ENCODE measurements at places on chromosomes 11 and 22.
A peak's percentile ranks its signal among the peaks of the same experiment; 100 is the strongest.

DNA sequence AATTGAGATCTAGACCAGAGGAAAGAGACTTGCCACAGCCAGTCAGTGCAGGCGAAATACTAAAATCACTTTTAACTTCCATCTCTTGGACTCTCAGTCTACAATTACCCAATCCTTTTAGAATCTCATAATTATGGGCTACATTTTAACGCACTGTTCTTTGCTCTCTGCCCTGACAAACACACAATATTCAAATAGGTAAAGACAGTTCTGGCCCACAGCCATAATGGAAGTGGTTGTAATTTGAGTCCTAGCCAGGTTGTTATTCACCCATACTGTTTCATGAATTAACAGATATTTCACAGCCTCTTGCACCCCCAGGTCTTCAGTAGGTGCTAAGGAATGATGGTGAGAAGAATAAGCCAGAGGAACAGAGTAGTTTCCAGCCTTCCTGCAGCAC lies 830 bp downstream of the C11orf97 start:
- no peak for DNase-seq

DNA sequence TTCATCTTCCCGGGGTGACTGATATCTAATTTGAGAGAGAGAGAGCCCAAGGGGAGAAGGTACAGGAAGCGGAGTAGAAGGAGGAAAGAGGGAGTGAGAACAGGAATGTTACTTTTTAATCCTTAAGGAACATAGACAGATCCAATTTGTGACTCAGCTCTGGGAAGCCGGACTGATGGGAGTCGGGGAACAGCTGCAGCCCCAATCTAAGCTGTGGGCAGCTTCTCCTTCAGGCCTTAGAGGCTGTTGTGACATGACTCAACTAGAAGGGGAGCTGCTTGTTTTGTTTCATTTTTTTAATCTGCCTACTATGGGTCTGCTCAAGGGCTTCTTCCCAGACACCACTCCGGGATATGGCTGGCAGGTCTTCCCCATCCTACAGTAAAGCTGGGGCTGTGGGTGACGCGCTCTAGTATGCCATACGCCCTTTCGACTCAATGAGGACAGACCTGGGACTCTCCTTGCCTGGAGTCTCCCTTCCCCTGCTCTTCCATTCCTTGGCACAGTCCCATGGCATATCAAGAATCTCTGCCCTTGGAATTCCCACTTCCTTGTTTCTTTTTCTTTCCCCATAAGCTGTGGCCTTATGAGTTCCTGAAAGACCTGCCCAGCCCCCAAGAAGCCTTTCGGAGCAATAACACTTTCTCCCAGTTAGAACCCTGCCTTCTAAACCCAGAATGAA lies 103.3 kb upstream of the AKIP1 start:
- DNase-seq: peak; percentile 93

- DNase-seq: peak; percentile 57
Measured at GRCh38 chr11:59283825-59284772, 71.4 kb upstream of the MPEG1 start.

GRCh38 chr11:7540830-7541555 lies 27.2 kb downstream of the PPFIBP2 start:
- no peak for DNase-seq

GRCh38 chr11:72709478-72710238 lies 35.4 kb upstream of the PDE2A start:
- no peak for DNase-seq

DNA sequence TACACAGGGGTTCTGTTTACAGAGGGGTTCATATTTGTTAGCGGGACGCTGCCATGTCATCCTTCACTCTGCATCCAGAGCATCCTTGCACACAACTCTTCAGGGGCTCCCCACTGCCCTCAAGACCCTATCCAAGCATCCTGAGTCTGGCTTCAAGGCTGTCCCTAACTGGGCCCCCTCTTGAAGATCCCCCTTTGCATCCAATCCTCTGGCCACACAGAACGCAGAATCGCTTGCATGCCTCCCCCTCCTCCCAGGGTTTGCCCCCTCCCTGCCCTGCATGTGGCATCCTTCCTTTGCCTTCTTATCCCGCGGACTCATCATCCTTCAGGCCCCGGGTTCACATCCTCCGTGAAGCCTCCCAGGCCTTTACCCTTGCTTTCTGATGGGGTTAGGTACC lies 18.6 kb downstream of the C1QTNF6 start:
- DNase-seq: no peak

- no peak for DNase-seq
Measured at GRCh38 chr11:57335023-57335342, 709 bp downstream of the SSRP1 start.

GRCh38 chr11:47955061-47955755 lies 25.2 kb upstream of the PTPRJ start:
- DNase-seq: no peak

DNA sequence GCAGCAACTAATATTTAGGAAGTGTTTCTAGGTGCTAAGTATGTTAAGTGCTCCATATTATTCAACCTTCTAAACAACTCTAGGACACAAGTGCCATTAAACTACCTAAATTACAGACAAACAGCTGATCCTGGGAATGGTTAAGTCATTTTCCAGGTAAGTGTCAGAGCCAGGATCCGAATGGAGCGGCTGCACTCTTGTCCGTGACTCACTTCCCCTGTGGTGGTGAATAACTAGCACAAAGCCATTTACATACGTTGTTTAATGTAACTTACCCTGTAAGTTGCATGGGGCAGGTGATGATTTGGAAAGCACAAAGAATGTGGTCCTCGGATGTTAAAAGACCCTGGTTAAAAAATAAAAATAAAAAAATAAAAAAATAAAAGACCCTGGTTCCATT lies 8.8 kb upstream of the PRG2 start:
- no peak for DNase-seq

DNA sequence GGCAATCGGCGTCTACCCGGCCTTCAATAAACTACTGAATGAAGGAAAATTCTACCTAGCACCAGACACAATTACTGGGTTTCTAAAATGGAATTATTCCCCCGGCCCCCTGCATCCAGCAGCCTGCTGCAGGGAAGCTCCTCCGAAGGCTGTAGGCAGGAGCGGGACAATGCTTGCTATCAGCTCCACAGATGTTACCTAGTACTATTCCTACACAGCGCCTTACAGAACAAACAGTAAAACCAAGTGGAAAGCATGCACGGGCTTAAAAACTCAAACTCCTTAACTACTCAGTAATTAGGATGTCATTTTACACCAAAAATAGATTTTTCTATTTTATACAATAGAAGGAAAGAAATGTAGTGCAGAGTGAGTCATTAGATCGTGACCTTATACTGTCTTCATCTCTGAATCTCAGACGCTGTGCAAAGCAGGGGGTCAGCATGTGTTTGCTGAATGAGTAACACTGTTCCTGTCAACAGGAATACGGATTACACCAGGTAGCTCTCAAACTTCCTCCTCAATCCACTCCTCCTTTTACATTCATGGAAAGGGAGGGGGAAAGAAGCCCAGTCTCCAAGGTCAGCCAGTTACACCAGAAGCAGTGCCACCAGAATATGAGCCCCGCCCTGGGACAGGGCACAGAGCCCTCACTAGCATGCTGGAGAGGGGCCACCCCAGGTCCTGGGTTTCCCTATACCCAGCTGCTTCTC lies 74.9 kb downstream of the PACSIN2 start:
- DNase-seq: peak; percentile 90

DNA sequence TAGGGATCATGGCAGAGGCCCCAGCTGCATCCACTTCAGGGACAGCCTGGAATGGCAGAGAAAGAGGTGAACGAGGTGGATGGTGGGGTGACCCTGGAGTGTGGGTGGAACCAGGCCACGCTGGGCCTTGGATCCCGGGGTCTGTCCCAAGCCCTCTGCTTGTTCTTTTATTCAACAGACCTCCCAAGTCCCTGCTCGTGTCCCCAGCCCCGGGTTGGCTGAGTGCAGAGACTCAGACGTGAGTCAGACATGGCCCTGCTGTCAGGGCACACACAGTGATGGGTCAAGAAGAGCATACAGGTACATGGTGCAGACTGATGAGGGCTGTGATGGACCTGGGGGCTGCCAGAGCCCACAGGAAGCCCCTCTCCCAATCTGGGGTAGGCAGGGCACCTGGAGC lies 6.6 kb downstream of the ARHGAP8 start:
- no peak for DNase-seq

- DNase-seq: no peak
Measured at GRCh38 chr22:37634417-37634924, 5.0 kb upstream of the SH3BP1 start.

GRCh38 chr22:40726514-40726913 lies 47.2 kb downstream of the MCHR1 start:
- DNase-seq: peak; percentile 39

DNA sequence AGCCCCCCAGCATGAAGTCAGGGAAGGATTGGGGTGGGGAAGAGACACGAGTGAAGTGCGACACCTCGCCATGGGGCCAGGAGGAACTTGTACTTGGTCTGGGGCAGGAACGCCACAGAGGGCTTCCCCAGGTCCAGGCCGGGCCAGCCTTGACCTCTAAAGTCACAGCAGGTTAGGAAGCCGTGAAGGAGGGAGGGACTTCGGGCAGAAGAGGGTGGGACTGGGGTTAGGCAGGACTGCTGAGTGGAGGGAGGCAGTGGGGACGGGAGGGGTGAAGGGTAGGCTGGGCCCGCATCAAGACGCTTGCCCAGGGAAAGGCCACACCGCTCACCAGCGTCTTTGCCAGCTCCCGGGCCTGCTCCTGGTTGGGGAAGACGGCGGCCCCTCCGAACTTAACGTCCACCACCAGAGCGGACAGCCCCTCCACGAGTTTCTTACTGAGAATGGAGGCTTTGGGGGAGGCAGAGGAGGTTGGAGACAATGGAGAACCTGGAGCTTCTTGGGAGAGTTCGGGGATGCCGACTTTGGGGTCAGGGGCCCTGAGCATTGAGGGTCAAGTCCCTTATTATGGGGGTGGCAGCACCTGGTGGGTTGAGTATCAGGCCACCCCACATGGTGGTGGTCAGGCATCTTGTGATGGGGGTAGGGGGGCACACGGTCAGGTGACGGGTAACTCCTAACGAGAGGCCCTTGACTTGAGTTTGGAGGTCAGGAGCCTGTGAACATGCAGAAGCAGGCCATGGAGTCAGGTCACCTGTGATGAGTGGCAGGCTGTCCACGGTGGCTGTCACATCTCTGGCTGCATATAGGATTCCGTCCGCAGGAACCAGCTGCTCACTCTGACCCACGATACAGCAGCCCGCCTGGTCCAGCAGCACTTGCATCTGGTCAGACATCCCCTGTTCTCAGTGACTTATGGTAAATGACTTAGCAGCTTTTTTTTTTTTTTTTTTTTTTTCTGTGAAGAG lies 1.7 kb upstream of the SCO2 start:
- no peak for DNase-seq

- no peak for DNase-seq
Measured at GRCh38 chr11:107752949-107753822, 41.3 kb upstream of the SLN start.

GRCh38 chr11:76559346-76559745 lies 111.2 kb downstream of the LRRC32 start:
- no peak for DNase-seq

DNA sequence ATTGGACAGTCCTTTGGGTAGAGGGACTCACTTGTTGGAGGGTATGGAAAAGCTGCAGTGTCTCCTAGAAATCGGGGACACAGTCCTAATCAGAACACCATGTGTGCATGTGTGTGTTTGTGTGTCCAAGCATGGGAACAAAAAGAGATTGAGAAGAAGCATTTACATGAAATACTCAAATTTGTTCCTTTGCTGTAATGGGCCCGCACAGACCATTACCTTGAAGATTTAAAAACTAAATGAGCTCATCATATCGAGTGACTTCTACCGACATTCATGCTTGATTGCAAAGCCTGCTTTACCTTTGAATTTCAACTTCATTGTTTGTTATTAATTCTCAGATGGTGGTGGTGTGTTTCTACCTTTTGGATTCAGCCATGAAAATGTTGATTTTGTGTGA lies 106.9 kb downstream of the ZBTB16 start:
- DNase-seq: no peak

DNA sequence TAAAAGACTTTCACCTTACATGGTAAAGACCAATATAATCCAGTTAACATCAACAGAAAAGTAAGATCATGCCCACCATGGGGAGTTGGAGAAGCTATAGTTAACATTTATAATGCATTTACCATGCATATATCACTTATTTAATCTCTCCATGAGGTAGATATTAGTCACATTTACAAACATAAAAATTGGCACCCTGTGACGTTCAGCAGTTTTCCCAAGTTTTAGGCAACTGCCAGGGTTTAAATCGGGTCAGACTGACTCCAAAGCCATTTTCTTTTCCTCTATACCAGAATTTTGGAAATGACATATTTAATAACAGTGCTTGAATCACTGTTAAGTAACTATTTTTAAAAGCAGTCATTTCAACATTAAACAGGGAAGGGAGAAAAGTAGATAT lies 266.3 kb downstream of the DDX10 start:
- DNase-seq: peak; percentile 67

DNA sequence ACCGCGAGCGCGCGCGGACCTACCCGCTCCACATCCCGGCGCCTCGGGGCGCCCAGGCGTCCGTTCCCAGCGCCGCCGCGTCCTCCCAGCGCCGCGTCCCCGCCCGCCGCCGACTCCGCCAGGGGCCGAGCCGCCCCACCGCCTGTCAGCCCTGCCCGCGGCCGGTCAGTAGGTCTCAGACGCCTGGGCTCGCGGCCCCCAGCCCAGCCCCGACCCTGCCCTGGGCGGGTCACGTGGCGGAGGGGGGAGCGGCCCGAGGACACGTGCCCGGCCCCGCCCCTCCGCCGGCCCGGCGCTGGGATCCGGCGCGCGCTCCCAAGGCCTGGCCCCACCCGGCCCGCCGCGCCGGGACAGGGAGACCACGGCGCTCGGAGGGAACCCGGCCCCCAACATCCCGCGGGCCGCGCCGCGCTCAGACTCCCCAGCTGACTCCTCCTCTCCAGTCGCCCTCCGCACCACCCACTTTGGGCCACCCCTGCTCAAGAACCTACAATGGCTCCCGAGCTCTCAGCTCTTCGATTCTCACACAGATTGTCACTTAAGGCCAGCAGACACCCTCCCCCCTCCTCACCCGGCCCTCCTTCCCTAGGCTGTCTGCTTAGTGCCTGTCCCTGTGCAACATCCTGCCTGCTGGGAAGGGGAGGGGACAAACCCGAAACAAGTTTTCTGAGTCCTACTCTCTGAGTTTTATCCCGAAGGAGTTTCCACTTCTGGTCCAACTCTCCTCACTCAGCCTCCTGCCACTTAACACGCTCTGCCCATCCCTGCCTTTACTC lies at the start of gene RAB3IL1:
TSS of gene RAB3IL1 (minus strand) at position 233 of the 776 bp plus-strand sequence. CDS start at position 34, 199 bp downstream.
- DNase-seq: no peak

- DNase-seq: no peak
Measured at GRCh38 chr11:107969219-107969618, 39.5 kb upstream of the CUL5 start.

GRCh38 chr22:20142711-20143621 lies 7.9 kb downstream of the CCDC188 start:
- DNase-seq: no peak

GRCh38 chr22:39994566-39995392 lies at the start of gene FAM83F:
Gene FAM83F (plus strand): TSS chr22:39994954. CDS start chr22:39995043, 89 bp downstream.
- no peak for DNase-seq

- DNase-seq: peak; percentile 69
Measured at GRCh38 chr11:65430406-65431217, 8.0 kb downstream of the NEAT1 start.

GRCh38 chr11:72363112-72363511 lies 71.2 kb downstream of the CLPB start:
- DNase-seq: no peak

- DNase-seq: peak; percentile 85
Measured at GRCh38 chr11:86811637-86812321, 11.4 kb downstream of the PRSS23 start.
